ENCODE measurements at places on chromosomes 11 and 22.

DNA sequence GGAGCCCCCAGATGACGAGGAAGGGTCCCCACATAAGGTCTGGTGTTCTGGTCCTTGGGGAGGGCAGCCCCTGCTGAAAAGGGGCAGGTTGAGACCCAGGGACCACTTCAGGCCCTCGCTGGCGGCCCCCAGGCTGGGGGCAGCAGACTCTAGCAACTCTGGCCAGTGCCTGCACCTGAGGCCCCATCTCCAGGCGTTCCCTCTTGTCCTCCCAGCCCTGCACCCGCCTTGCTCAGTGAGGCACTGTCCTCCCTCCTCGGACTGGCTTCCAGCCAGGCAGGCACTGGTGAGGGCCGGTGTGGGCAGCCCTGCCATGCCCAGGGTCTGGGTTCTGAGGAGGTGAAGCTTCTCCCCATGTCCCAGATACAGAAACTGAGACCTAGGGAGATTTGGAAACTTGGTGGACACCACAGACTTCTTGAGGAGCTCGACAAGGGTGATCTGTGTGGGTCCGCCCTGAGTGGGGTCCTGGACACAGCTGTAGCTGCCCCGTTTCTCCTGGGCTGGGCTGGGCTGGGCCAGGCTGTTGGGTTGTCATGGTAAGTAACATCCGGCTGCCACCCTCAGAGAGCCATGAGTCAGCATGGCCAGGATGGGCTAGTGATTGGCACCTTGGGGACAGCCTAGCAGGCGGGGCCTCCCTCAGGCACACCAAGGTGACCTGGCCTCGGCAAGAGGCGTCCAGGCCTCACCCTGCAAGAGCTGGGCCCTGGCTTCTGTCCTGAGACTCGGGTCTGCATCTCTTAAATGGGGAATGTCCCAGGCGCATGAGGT lies 11.1 kb upstream of the PHLDA2 start:
- DNase-seq, result no peak

- peak; percentile 1 for DNase-seq
Measured at GRCh38 chr22:34414467-34415440, 494.5 kb upstream of the LARGE1 start.

DNA sequence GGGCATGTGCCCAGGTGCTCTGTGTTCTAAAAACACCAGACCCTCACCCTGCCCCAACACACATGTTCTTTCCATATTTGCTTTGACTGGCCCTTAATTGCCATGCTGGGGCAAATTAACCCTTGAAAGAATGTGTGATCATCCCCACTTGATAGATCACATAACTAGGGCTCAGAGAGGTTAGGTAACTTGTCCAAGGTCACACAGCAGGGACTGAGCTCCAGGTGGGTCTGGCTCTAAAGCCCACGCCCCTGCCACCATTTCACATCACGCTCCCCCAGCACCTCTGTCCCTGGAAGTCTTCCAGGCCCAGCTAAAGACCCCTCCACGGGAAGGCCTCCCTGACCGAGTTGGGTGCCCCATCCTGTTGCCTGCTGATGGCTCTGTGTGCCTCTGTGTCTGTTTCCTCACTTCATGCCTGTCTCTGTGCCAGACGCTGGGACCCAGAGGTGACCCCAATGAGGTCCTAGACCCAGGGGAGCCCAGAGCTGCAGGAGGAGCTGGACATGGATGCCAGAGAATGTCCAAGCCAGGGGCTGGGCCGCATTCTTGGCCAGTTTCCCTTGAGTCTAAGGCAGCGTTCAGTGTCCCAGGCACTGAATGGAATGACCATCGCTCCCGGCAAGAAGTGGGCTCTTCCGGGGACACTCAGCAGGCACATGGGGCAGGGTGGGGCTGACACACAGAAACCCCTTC lies 79.7 kb downstream of the MYO7A start:
- no peak for DNase-seq

GRCh38 chr11:43718373-43718772 lies 37.8 kb downstream of the HSD17B12 start:
- no peak for DNase-seq

GRCh38 chr22:30947173-30947815 lies 21.3 kb downstream of the MORC2 start:
- DNase-seq, result no peak
